AG08395 (cell line): ENCODE measurements at places on chromosomes 16 and 17.
A peak's percentile ranks its signal among the peaks of the same experiment; 100 is the strongest.

GRCh38 chr17:77929871-77930436, 28.5 kb upstream of the TNRC6C start:
- DNase-seq = no peak

GRCh38 chr17:40522961-40523310, 21.5 kb upstream of the TNS4 start:
- DNase-seq = no peak

- peak; percentile 55 for DNase-seq
Measured at GRCh38 chr16:85285681-85286065, 173.4 kb upstream of the CIBAR2 start.

GRCh38 chr16:59593194-59593661, 859.1 kb upstream of the GOT2 start:
- peak; percentile 83 for DNase-seq

DNA sequence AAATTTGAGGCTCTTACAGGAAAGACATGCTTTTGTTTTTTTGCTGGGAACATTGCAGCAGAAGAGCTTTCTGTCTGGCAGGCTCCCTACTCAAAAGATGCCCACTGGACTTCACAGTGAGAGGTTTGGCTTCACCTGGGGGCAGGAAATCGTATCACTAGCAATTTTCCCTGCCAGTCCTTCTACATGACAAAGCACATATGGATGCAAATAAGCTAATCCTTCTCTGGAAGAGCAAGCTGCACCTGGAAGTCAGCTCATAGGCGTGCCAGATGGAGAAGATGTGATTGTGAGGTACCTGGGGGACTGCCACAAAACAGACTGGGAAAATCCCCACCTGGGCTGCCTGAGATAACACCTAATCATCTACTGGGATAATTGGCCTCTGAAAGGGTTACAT, 195.0 kb upstream of the CPHXL start:
- DNase-seq = no peak
